ENCODE measurements at places on chromosomes 1 and 21.

DNA sequence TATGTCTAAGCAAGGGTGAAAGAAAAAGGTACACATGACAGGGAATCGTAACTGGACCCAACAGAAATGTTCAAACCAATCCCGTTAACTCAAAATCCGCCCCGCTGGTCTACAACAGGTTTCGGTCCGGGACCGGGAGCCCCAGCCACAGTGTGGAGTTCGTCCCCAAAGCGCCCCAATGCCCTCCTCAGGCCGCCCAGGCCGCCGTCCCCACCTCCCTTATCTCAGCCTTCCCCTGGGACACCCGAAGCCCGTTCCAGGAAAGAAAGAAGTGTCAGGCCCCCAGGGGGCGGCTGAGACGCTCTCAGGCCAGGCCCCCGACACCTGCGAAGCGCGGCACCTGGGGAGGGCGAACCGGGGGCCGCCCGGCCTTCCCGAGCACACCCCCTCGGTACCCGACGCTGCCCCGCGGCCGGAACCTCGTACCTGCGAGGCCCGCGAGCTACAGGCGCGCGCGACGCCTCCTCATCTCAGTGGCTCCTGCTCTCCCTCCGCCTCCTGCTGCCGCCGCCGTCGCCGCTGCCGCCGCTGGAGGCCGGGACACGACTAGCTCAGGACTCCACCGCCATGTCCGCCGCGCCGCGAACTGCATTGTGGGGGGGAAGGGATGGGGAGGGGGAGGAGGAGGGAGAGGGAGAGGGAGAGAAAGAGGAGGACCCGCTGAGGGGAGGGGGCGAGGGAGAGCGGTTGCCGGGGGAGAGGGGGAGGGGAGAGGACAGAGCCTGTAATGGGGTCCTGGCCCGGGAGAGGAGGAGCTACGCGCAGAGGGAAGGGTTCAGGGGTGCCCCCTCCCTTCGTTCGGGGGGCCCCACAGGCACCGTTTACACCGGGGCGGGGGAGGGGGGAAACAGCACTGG lies at the start of gene TUT4:
Gene TUT4 (minus strand): TSS at position 588 of the 857 bp plus-strand sequence. CDS start 26,812 bp downstream, outside the sequence.
- peak; percentile 75 for DNase-seq

- DNase-seq: no peak
Measured at GRCh38 chr1:193229136-193229535, 42.7 kb upstream of the B3GALT2 start.

DNA sequence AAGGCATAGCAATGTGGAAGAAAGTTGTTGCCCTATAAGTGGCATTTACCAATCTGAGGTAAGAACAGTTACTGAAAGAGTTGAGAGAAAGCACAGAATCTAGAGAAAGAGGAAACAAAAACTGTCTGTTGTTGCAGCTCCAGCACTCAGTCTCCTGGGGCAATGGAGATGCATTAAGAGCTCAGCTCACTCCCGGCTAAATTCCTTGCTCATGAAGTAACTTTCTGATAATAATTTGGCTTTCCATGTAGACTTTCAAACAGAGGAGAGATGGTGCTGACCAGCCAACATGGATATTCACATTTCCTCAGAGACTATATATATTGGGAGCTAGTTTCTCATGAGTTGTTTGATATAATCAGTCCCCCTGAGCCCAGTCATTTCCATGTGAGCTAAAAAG lies 135.3 kb downstream of the GDAP2 start:
- DNase-seq: no peak

DNA sequence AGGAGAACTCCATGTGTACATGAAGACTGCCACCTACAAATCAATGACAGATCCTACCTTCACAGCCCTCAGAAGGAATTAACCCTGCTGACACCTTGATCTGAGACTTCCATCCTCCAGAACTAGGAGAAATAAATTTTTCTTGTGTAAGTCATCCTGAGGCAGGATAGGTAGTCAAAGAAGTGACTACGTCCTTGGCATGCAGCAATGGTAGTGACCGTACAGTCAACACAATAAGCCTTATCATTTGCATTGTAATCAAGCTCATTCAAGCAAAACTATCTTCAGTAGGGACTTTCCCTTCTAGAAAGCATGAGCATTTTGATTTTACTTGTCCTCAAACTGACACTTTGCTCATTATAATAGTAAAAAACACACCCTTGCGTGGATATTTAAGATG lies 64.0 kb upstream of the KCNK1 start:
- DNase-seq: no peak

GRCh38 chr1:8431019-8431418 lies 113.1 kb downstream of the SLC45A1 start:
- DNase-seq: no peak

GRCh38 chr1:197145446-197146024 lies 934 bp downstream of the ASPM start:
- peak; percentile 3 for DNase-seq

- DNase-seq: no peak
Measured at GRCh38 chr1:119327094-119327449, 41.5 kb upstream of the HAO2 start.

GRCh38 chr1:30061292-30062220 lies 661.8 kb downstream of the MATN1 start:
- DNase-seq: no peak

DNA sequence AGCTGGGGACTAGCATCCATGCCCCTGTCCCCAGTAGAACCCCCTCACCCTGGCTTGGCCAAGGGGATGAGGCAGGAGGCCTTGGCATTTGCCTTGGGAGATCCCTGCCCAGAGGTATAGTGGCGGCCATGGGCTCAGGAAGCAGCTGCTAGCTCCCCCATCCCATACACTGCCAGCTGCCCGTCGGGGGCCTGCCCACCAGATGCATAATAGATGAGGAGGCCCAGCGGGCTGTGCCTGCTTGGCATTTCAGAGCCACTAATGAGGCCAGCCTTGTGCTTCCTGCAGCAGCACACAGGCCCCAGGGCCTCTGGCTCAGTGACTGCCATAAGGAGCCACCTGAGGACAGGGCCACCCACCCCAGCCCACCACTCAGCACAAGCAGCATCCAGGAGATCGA lies 23.6 kb downstream of the RAP1GAP start:
- DNase-seq: no peak

GRCh38 chr1:13499422-13499821 lies 14.4 kb downstream of the LRRC38 start:
- DNase-seq: no peak

GRCh38 chr1:89200663-89201062 lies 1.9 kb upstream of the GBP4 start:
- DNase-seq: no peak

DNA sequence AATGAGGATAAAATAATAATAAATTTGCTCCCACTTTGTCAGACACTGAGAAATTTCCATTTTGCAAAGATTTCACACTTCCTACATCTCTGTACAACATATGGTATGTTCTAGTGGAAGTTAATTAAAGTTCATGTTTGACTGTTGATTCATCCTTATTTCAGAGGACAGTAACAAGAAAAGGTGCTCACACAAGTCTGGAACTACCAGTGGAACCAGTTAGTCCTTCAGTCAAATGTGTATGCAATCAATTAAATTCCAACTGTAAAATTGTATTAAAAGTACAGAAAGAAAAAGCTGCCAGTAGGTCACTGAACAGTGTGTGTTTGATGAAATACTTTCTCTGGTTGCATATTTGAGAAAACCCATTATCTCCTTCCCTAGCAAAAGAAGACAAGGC lies 496.0 kb upstream of the PKN2 start:
- no peak for DNase-seq

- DNase-seq: no peak
Measured at GRCh38 chr1:20358761-20359263, 68.1 kb downstream of the VWA5B1 start.

DNA sequence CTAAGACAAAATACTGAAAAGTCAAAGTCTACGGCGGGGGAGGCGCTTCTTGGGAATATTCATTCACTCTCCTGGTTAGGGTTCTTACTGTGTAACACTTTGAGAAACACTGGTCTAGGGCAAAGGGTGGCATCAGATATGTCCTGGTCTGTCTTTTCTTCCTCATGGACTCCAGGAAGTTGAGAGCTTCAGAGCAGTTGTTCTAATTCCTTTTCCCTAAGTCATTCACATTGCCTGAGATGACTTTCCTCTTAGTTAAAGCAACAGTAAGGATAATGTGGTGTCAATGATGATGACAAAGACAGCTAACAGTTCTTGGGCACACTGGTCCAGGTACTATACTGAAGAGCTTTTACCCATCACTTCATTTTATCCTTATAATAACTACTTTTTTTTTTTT lies 27.0 kb downstream of the FGGY start:
- DNase-seq: no peak

DNA sequence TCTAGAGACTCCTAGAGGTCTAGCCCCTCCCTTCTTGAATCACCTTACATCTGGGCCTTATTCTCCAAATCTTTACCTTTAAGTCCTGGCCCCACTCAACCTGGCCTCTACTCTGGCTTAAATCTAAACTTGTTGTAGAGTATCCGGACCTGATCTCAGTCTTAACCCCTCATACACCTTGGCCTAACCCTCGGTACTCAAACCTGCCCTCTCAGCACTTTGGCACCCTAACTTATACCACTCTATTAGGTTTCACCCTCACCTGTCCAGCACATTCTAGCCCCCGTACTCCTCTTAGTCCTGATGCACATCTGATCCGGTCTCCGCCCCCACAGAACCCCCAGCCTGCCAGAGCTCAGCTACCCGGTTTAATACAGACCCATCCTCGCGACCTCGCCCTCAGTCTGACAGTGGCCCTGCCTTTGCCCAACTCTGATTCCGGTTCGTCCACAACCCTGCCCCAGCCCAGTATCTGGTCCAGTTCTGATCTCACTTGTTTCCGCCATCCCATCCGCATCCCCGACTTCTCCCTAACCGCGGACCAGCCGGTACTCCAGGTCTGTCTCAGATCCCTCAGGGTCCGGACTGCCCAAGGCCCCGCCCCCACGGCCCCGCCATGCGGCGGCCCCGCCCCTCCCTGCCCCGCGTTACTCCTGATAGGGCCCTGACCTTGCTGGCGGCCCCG lies 1.5 kb downstream of the TRIM62 start:
- DNase-seq: peak; percentile 91

DNA sequence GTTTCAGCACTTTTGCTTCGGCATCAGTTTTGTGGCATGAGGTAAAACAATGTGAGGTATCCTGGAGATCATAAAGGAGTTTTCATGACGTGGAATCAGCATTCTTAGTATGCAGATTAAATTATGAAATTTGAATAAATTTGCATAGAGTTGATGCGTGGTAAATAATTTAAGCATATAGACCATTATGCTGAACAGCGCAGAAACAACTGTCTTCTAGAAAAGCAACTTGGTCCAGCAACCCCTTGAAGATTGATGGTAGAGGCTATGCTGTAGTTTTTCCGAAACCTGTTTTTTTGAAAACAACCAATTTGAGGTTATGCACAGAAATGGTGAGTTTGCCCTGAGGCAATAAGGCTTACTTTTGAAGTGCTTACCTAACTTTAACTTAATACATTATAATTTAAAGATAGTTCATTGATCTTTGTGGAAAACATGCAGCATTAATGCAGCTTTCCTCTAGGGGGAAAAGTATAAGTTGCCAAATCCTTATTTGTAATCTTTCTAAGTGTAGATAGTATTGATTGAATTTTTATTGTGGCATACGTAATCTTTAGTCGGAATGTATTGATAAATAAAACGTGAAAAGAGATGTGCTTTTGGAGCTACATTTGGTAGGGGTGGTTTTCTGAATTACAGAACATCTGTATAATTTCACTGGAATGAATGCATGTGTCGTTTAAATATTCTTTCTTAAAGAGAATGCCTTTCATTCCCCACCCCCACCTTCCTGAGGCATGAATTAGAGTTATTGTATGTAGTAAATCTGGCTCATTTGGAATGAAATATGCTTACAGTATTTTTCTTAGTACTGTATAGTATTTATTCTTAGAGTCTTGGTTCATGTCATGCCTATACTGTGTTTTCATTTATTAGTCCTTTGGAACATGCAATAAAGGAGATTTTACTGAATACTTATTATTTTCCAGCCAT lies 3.8 kb downstream of the PRDM2 start:
- no peak for DNase-seq

GRCh38 chr1:47555841-47556560 lies 118.2 kb downstream of the FOXD2 start:
- no peak for DNase-seq

DNA sequence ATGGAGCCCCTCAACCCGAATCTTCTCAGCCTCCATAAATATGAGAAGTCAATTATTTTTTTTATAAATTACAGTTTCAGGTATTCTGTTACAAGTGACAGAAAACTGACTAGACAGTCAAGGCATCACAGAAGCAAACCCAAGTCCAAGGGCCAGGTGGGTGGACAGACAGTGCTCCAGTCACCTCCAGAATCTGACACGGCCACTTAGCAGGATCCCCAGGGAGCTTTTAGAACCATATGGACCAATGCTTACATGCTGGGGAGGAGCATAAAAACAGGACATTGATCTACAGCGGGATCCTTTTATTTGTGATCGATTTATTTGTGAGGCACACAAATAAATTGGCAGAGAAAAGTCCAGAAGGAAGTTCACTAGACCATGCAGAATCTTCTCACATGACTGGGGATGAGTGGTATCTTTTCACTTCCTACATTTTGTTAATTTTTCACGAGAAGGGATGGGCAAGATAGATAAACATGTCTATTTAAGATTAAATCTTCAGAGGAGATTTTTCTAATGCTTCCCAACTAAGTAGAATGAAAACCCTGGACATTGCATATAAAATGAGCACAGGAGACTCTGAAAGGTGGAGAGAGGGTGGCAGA lies 15.0 kb downstream of the ZNF496 start:
- no peak for DNase-seq

DNA sequence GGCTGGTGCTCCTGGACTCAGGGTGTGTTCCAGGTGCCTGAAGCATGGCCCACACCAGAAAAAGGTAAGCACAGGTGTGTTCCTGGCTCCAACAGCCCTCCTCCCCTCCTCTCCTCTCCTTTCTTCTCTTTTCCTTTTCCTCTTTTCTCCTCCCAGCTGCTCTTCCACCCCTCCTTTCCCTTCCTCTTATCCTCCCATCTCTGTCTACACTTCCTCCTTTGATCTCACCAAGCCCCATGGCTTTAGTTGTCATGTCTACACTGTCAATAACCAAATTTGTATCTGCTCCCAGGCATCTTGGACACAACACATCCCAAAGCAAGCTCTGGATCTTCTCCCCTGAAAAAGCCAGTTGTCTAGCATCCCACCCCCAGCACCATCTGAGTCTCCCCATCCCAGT lies 56.7 kb upstream of the LAPTM5 start:
- no peak for DNase-seq

DNA sequence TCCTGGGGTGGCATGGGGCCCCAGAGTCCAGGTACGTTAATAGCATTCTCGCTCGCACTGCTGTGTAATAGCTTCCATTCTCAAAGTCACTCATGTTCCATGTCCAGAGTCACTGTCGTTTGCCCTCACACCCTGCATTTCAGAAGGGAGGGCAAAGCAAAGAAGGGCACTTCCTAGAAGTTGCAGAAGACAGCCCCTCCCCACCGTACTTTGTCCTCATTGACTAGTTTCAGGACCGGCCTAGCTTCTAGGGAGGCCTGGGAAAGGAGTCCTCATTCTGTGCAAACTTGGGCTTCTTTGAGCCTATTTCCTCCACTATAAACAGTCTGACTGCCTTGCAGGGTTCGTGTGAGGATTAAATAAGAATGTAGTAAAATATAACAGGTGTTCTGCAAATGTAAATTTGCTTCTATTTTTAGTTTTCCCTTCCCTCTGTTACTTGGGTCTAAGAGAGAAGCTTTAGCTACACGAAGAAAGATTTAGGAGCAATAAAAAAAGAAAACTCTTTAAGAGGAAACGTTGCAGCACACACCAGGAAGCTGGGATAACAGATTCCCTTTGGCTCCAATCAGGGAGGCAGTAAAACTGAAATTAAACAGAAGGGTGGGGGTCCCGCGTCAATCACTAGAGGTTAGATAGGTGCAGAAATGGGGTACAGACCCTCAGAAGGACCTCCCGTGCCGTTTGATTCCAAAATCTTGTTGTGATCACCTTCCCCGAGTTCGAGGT lies 40.1 kb downstream of the ACTL8 start:
- DNase-seq: no peak

All from lung microvascular endothelial cell (primary cell).